ENCODE measurements at places on chromosomes 7 and 10.

- no peaks in the 10 kb centered on the region for H3K36me3 ChIP-seq
- H3K4me1 ChIP-seq = no peaks in the 10 kb centered on the region
- H3K4me3 ChIP-seq = no peak overlapping the region
- H3K27me3 ChIP-seq = no peaks in the 10 kb centered on the region
- no peak for DNase-seq
These were observed 42.3 kb downstream of the NRCAM start for GRCh38 chr7:108413782-108414492.

- no peak overlapping the region for H3K4me3 ChIP-seq
- H3K27ac ChIP-seq = no peak overlapping the region
- H3K27me3 ChIP-seq = no peaks in the 10 kb centered on the region
- no peaks in the 10 kb centered on the region for H3K36me3 ChIP-seq
These were observed 200.9 kb upstream of the CHRM2 start for GRCh38 chr7:136667584-136667983.

DNA sequence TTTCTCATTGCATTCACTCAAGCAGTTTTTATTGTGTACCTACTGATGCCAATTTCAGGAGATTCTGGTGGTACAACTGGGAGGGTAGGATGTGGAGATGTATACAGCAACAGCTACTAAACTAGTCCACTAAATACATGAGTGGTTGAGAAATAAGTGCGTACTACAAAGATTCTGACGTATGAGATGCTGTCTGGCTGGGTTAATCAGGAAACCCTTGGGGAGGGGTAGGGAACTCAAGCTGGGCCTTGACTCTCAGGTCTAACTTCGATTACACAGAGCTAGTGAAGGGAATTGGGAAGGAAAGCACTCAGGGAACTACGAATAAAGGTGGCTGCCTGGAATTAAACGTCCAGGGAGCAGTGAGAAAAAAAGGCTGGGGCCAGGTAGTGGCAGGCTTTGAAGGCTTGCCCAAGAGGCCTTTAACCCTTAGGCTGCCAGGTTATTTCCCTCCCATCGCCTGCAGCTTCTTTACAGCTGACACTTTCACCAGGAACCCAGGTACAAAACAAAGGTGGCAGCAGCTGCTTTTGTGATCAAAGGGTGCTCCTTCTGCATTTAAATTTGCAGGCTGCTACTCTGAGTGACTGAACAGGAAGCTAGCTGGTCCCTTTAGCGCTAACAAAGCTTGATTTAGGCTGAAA, 3.2 kb downstream of the MMS19 start:
- H3K36me3 ChIP-seq = no peaks in the 10 kb centered on the region
- H3K27ac ChIP-seq = peak overlapping the region; percentile 8
- H3K4me3 ChIP-seq = no peak overlapping the region
- H3K27me3 ChIP-seq = no peaks in the 10 kb centered on the region

- H3K4me1 ChIP-seq = peaks cover 34% of the 10 kb centered on the region
- no peaks in the 10 kb centered on the region for H3K27me3 ChIP-seq
- no peak for DNase-seq
- peak overlapping the region; percentile 56 for H3K27ac ChIP-seq
- H3K4me3 ChIP-seq = no peak overlapping the region
- no peaks in the 10 kb centered on the region for H3K36me3 ChIP-seq
These were observed 5.1 kb downstream of the FLNC start for GRCh38 chr7:128835231-128835751.

- no peaks in the 10 kb centered on the region for H3K36me3 ChIP-seq
- H3K27ac ChIP-seq = peak overlapping the region; percentile 83
- H3K4me1 ChIP-seq = peaks cover 91% of the 10 kb centered on the region
- no peak for DNase-seq
- no peaks in the 10 kb centered on the region for H3K27me3 ChIP-seq
These were observed 89.9 kb downstream of the RNF216 start for GRCh38 chr7:5691606-5692005.

DNA sequence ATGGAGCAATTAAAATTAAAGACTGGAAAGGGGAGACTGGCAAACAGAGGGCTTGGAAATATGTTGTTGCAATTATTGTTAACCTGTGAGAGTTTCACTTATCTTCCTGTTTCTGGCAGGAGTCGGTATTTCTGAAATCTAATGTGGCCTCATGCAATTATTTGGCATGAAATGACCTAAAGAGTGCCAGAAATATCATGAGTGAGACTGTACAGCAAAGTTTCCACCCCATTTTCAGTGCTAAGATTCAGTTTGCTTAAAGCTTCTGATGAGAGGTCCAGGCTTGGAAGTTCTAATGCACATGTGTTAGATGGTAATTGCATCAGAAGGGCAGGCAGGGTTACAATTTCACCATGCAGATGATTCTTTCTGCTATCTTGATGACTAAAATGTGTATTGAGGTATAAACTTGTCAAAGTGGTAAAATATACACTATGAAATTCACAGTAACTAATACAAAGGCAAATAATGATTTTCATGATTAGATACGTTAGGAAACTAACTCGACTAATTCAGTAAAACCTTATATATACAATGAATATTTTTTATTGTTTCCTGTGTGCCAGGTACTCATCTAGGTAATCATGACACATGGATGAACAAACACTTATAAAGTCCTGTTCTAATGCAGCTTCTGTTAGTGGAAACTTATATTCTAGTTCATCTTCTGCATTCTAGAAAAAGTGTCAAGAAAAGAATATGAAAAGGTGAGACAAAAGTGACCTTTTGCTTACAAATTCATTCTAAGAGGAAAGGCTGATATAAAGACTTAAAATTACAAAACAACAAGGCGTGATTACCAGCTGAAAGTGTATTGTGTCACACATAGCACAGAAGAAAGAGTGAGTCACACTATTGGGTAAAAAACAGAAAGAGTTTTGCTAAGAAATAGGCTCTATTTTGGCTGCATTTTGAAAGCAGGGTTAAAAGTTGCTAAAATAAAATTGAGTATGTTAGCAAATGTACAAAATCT, 533.4 kb upstream of the SEMA3D start:
- peaks cover 8% of the 10 kb centered on the region for H3K4me1 ChIP-seq
- H3K4me3 ChIP-seq = no peak overlapping the region
- no peak for DNase-seq
- no peaks in the 10 kb centered on the region for H3K36me3 ChIP-seq
- H3K27ac ChIP-seq = peak overlapping the region; percentile 6
- H3K27me3 ChIP-seq = no peaks in the 10 kb centered on the region

- H3K27me3 ChIP-seq = no peaks in the 10 kb centered on the region
- DNase-seq = no peak
- H3K4me1 ChIP-seq = no peaks in the 10 kb centered on the region
- H3K27ac ChIP-seq = no peak overlapping the region
- H3K4me3 ChIP-seq = no peak overlapping the region
These were observed 66.3 kb downstream of the CREB5 start for GRCh38 chr7:28478656-28479055.

DNA sequence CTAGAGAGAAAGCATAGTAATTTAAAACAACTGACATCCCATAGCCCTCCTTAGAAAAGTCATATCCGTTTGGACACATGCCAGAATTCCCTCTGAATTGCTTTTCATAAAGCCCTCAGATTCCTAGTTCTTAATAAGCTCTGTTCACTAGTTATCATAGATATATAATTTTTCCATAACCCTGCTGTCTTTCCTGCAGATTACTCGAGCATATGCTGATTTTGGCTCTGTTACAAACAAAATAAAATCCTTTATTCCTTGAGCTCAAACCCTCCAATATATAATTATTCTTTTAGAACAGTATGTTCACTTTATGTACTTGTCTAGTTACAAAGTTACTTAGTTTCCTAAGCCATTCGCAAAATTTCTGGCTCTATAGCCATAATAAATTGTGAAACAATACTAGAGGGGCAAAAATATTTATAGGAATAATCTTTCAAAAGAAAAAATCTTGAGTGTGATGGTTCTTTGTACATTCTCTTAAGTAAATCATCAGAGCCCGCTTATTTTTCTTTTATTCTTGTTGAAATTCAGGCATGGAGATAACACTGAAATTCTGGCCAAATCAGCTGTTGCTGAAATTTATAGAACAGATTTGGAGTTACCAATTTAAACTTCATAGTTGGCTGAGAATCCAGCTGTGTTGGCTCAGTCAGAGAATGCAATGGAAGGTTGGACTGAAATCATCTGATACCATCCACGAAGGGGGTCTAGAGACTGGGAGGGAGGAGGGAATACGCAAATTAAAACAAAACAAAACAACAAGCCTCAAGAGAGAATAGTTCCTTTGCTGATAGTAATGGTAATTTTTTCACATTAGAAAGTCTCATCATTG, 146.1 kb upstream of the TMEM196 start:
- H3K4me1 ChIP-seq = no peaks in the 10 kb centered on the region
- DNase-seq = no peak
- no peak overlapping the region for H3K27ac ChIP-seq
- no peak overlapping the region for H3K4me3 ChIP-seq
- H3K27me3 ChIP-seq = no peaks in the 10 kb centered on the region

GRCh38 chr7:74479066-74479781, 25.5 kb downstream of the GTF2IRD1 start:
- H3K27ac ChIP-seq = peak overlapping the region; percentile 97
- no peaks in the 10 kb centered on the region for H3K36me3 ChIP-seq
- no peak for DNase-seq
- H3K27me3 ChIP-seq = no peaks in the 10 kb centered on the region
- peaks cover 92% of the 10 kb centered on the region for H3K4me1 ChIP-seq

GRCh38 chr7:36400606-36401005, 10.9 kb downstream of the ANLN start:
- no peak overlapping the region for H3K27ac ChIP-seq
- no peaks in the 10 kb centered on the region for H3K36me3 ChIP-seq
- no peak for DNase-seq
- no peak overlapping the region for H3K4me3 ChIP-seq
- no peaks in the 10 kb centered on the region for H3K4me1 ChIP-seq

DNA sequence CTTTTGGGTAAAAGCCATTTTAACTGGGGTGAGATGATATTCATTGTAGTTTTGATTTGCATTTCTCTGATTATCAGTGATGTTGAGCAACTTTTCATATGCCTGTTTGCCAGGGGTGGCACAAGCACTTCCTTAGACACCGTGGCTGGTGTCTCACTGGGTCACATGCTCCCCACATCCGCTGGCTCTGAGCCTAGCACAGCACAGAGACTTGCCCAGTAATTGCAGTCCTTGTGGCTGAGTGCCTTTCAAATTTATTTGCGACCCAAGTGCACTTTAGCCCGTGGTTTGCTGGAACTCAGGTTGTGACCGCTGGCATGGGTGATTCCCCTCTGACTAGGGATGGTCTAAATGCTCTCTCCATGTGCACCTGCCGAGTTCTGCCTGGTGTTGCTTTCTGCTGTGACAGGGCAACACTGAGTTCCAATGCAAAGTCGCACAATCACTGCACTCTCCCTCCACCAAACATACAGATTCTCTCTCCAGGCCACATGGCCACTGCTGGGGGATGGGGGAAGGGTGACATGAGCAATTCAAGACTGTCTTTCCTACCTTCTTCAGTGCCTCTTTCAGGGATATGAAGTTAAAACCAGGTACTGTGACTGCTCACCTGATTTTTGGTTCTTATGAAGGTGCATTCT, 66.5 kb downstream of the ZNF277 start:
- no peak overlapping the region for H3K27ac ChIP-seq
- no peak overlapping the region for H3K4me3 ChIP-seq
- DNase-seq = no peak
- peaks cover 5% of the 10 kb centered on the region for H3K4me1 ChIP-seq
- no peaks in the 10 kb centered on the region for H3K27me3 ChIP-seq
- H3K36me3 ChIP-seq = no peaks in the 10 kb centered on the region

DNA sequence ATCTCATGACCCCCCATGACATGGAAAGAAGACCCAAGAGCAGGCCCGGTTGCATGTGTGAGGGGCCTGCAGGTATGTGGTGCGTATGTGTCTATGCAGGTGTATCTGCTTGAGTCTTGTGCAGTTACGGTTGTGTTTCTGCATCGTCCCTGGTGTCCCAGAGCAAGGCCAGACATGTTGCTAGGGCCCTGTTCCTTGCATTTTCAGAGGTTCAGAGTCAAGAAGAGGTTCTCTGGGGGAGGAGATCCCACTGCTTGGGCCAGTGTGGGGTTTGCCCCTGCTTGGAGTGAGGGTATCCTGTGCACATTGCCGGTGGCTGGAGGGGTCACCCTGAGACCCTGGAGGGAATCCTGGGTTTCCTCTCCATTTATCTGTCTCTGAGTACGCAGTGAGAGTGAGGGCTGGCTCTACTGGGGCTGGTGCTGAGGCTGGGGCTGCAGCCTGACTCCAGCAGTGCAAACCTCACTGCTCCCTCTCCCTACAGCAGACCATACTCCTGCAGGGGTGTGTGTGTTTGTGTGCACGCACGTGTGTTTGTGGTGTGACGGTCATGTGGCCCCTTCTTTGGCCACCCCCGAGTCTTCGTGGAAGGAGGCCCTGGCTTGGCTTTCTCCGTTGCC, 4.1 kb downstream of the TRIM8 start:
- peaks cover 71% of the 10 kb centered on the region for H3K4me1 ChIP-seq
- DNase-seq = no peak
- H3K27ac ChIP-seq = peak overlapping the region; percentile 99
- peak overlapping the region; percentile 72 for H3K4me3 ChIP-seq
- no peaks in the 10 kb centered on the region for H3K27me3 ChIP-seq
- H3K36me3 ChIP-seq = no peaks in the 10 kb centered on the region

DNA sequence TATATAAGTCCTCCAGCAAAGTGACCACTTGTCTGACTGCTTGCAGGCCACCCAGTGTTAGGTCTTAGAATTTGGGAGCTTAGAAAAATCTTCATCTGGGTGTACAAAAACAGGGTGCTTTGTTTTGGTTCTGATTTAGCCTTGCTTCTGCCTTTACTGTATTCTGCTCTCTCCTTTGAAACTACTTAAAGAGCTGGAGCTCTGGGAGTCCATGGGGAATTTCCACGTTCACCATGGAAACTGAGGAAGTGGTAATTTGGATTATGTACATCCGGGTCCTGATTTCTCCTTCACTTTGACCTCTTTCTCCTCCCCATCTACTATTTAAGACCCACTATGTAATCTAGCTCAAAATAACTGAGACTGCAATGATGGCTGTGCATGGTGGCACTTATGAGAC, 103.0 kb downstream of the JAZF1 start:
- no peak for DNase-seq
- no peak overlapping the region for H3K4me3 ChIP-seq
- H3K27me3 ChIP-seq = no peaks in the 10 kb centered on the region

DNA sequence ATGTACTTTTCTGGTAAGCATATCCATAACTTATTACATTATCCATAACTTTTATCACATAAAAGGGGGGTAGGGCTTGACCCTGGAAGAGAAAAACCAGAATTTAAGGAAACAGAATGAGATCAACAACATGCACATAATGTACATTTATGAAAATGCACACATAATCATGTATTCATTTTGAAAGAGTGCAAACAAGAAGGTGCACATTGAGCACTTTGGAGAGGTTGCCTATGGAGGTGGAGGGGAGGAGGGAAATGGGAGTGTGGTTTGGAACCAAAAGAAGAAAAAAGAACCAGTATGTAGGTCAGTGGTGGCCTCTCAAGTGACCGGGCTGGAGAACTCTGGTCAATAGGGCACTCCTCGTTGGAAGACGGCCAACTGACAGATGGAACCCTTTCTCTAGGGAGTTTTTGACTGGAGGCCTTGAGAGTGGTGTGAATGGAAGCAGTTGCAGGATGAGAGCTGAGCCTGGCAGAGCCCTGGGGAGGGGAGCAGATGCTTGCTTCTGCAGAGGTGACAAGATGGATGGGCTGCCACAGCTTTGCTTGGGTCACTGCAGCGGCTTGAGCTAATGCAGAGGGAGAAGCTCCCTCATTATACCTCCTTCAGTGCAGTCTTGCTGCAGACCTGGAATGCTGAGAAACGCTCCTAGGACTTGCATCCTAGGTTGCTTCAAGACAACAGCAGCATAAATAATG, 192.7 kb downstream of the SEC23IP start:
- H3K4me1 ChIP-seq = no peaks in the 10 kb centered on the region
- no peak overlapping the region for H3K27ac ChIP-seq
- no peak for DNase-seq
- H3K4me3 ChIP-seq = no peak overlapping the region
- no peaks in the 10 kb centered on the region for H3K36me3 ChIP-seq

GRCh38 chr7:103637094-103637493, 191.1 kb upstream of the SLC26A5 start:
- no peaks in the 10 kb centered on the region for H3K36me3 ChIP-seq
- no peaks in the 10 kb centered on the region for H3K4me1 ChIP-seq
- no peak overlapping the region for H3K27ac ChIP-seq
- no peak for DNase-seq
- H3K27me3 ChIP-seq = no peaks in the 10 kb centered on the region

All from vagina (tissue), 2 donors.